ENCODE measurements at places on chromosomes 12 and 14.

- DNase-seq: no peak
Measured at GRCh38 chr12:69027411-69027881, 94.5 kb upstream of the CPM start.

GRCh38 chr12:49796155-49796554, 32.1 kb downstream of the NCKAP5L start:
- DNase-seq: no peak

DNA sequence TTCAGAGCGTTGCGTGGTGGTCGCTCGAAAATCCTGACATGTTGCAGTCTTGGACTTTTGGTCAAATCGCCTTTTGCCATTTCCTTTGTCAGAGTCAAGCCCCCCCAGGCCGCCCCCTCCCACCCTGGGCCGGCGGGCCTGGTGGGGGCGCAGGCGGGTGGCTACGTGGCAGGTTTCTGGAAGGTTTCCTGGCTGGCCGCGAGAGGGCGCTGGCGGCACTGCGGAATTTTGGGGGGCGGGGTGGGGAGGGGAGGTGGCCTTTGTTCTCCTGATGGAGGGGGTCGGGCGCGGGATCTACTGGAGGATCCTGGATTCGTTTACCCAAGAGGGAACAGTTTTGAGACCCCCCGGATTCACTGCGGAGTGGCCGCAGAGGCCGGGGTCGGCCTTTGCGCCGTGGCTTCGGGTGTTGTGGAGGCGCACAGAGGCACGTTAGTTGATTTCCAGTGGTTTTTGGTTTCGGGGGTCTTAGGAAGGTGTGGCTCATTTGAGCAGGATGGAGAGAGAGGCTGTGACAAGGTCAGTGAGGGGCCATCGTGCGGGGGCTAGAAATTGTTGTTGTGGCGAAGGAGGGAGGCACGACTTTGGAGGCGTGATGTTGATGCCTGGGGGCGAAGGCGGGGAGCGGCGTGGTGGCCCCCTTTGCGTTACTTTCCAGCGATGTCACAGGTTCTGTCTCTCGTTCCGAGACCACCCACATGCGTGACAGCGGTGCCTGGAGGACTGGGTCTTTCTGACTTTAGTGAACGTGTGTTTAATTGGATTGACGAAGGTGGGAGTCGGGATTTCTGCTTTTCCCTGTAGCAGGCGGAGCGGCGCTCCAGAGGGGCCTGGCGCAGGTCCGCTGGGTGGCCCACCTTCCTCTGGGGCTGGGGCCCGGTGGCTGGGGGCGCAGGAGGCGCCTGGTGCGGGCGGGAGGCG, 1.4 kb downstream of the MEG3 start:
- no peak for DNase-seq

GRCh38 chr12:6154730-6155459, 30.4 kb upstream of the VWF start:
- no peak for DNase-seq

DNA sequence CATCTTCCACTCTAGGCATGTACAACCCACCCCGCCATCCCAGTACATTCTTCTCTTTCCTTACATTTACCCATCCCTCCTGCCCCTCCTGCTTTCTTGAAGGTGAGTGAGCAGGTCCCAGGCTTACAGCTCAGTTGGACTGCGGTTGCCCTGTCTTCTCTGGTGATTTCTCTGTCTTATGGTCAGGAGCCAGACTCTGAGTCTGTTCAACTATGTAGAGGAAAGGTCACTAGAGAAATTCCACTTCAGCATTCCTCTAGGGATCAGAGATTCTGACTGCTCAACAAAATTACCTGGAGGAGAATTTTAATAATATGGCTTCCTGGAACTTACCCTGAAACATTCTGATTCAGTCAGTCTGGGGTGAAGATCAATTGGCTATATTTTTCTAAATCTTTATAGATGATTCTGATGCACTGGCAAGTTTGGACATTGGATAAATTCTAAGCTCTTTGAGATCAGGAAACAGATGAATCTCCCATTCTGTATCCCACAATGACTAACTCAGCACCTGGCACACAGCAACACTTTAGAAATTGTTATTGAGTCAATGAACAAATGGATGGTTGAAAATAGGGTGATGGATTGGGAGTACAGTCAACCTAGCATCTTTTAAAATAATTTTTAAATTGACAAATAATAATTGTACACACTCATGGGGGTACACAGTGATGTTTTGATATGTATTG, 128.6 kb upstream of the HIF1A start:
- no peak for DNase-seq

DNA sequence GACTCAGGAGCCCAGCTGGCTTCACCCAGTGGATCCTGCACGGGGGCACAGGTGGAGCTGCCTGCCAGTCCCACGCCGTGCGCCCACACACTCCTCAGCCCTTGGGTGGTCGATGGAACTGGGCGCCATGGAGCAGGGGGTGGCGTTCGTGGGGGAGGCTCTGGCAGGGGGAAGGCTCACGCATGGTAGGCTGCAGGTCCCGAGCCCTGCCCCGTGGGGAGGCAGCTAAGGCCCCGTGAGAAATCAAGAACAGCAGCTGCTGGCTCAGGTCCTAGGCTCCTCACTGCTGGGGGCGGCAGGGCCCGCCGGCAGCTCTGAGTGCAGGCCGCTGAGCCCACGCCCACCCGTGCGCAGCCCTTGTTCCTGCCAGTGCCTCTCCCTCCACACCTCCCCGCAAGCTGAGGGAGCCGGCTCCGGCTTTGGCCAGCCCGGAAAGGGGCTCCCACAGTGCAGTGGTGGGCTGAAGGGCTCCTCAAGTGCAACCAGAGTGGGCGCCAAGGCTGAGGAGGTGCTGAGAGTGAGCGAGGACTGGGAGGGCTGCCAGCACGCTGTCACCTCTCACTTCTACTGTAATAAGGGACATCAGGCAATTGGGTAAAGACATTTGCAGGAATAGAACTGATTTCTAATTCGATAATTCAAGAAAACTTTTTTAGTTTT, 115.4 kb downstream of the TMTC2 start:
- DNase-seq: no peak

DNA sequence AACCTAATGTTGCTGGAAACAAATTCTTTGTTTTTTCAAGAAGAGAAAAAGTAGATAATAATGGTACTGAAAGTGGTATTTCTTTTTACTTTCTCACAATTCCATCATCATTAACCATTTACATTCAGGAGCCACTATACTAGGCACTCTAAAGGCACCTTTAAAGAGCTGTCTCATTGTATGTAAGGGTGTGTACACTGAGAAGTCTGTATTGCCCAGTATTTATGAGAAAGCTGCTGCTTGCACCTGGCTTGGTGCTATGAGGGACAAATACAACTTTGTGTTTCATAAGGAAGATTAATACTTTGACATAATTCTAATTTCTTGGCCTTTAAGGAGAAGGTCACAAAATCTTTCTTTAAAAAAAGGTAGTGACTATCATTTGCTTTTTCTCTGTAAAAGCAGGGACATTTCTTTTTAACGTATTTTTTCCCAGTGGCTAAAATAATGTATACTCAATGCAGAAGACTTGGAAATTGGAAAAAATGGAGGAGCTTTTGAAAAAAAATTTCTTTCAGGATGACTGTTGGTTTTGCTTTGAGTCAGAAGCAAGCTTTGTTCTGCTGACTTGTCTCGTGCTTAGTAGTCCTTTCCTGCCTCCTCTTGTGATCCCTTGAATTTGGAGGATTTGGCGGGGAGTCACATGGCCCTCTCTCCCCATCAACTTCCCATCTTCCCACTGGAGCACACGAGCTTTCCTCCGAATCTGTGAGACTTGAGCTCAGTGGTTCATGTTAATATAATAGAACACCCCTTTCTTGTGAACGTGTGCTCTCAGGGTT, 50.1 kb downstream of the RASSF3 start:
- no peak for DNase-seq

- no peak for DNase-seq
Measured at GRCh38 chr14:21055432-21056117, 2.0 kb upstream of the RNASE8 start.

DNA sequence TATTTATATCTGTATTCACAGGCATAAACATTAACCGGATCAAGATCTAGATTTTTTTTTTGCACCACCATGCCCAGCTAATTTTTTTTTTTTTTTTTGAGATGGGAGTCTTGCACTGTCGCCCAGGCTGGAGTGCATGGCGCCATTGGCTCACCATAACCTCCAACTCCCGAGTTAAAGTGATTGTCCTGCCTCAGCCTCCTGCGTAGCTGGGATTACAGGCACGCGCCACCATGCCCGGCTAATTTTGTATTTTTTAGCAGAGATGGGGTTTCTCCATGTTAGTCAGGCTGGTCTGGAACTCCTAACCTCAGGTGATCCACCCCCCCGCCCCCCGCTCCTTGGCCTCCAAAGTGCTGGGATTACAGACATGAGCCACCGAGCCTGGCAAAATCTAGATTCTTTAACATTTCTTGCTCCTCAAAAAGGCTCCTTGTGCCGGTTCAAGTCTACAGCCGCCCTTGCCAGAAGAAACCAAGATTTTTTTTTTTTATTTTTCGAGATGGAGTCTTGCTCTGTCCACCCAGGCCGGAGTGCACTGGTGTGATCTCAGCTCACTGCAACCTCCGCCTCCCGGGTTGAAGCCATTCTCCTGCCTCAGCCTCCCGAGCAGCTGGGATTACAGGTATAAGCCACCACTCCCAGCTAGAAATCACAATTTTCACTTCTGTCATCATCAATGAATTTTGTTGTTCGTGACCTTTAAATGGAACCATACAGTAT, 36.9 kb upstream of the SLC2A3 start:
- DNase-seq: no peak

DNA sequence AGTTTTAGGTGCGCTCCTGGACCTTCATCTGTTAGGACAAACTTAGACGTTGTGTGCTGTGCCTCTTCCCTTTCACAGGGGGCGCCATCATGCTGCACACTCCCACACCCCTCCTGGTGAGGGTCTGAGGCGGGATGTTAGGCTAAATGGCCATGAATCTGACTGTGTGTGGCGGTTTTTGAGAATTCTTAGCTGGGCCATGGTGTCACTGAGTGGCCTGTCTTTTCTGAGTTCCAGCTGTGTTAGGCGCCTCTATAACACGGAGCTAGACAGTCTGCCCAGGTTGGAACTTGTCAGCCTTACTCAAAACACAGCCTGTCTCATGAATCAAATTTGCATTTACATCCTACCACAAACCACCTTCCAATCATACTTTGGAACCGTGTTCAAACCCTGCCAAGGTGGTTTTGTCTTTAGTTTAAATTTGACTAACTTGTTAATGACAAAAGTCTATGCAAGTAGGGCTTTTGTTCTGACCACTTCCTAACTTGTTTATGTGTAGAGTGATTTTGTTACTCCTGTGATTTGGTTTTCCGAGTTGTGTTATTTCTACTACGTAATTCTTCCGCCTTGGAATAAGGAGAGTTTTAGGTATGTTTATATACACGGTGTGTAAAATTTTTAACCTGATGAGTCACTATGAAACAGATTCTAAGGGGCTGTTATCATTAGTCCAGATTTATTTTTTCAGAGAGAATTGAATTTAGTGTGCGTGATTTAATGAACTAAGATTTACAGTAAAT, 19.6 kb downstream of the ACVR1B start:
- peak; percentile 32 for DNase-seq

DNA sequence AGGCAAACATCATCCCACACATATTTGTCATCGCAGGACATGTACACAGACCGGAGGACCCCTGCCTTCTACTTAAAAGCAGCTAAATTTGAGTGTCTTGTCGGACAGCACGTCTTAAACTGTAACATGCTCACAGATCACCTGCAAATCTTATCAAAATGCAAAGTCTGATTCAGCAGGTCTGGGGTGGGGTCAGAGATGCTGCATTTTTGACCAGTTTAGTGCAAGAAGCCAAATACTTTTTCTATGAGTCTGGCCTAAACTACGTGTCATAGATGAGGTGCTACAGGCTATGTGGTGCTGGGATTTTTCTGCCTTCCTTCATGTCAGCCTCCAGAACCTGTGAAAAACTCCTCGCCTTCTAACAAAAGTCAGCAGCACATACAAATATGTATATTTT, 178.8 kb upstream of the LHX5 start:
- no peak for DNase-seq

DNA sequence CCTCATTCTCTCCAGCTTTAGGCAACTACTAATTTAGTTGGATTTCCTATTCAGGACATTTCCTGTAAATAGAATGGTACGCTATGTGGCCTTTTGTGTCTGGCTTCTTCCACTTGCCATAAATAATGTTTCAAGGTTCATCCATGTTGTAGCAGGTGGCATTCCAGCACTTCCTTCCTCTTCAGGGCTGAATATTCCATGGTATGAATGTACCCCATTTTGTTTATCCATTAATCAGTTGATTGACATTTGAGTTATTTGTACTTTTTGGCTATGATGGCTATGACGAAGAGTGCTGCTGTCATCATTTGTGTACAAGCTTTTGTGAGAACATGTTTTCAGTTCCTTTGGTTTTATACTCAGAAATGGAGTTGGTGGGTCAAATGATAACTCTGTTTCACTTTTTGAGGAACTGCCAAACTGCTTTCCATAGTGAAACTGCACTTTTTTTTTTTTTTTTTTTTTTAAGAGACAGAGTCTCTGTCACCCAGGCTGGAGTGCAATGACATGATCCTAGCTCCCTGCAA, 6.5 kb upstream of the CDK2AP1 start:
- DNase-seq: no peak

Data from stimulated activated CD8-positive, alpha-beta memory T cell treated with anti-CD3 and anti-CD28 coated beads, Interleukin-15, amount 100 ng/mL, for 48 hours (primary cell).